Activated gamma-delta T cell (primary cell): ENCODE measurements at places on chromosomes 13 and 19.

DNA sequence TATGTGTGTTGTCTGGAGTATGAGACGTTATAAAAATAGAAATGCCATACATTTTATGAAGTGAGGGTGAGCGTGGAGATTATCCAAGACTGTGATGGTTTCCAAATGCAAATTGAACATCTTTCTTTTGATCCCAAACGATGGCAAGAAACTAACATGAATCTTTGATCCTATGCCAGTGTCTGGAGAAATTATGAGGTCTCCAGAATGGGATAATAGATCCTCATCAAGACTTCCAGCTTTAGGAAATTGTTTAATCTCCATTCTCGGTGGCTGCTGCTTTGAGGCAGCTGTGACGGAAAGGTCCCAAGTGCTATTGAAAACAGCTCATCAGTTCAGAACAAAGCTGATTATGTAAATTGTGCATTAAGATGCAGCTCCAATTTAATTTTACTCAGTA is 30.8 kb downstream of the CBY2 start:
- no peak for DNase-seq

DNA sequence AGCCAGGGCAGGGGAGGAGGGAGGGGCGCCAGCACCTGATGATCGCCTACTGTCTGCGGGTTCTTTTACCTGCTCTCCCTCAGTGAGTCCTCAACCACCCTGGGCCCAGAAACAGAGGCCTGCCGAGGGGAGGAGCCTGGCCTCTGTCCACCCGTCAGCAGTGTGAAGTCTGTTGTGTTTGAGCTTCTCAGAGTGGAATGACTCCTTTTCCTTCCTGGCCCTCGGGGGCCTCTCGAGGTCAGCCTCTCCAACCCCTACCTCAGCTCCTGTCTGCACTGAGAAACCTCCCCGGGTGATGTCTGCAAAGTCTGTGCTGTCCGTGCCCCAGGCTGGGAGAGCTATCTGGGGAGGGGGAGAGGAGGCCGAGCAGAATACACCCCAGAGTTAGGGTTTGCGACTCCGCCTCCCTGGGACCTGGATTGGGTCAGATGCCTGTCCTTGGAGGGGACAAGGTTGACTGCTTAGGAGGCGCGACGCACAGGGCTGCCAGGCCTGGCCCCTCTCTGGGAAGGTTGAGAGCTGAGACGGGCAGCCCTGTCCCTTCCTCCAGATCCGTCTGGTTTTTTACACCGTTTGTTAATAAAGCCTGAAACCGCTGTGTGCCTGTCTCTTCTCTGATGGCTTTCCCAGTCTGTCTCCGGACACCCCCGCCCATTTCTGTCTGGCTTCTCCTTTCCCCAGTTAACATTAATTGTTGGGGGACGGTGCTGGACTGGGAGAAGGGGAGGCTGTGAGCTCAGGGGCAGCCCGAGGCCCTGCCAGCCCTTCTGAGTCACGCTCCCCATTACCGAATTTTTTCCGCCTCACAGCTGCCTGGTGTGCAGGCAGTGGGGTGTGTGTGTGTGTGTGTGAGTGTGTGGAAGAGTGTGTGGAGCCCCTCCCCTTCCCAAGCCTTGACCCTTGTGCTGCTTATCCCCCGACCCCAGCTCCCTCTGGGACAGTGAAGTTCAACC is 989 bp upstream of the SSC5D start:
- DNase-seq: no peak

DNA sequence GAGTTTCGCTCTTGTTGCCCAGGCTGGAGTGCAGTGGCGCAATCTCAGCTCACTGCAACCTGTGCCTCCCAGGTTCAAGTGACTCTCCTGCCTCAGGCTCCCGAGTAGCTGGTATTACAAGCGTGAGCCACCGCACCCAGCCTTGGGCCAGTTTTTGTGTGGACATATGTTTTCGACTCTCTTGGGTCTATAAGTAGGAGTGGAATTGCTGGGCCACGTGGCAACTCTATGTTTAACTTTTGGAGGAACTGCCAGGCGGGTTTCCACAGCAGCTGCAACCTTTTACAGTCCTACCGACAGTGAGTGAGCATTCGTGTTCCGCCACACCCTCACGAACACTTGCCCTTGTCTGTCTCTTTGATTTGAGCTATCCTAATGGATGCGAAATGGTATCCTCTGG is 44.9 kb downstream of the BICRA start:
- DNase-seq: no peak

GRCh38 chr13:44088991-44089413 is 209.3 kb downstream of the LACC1 start:
- no peak for DNase-seq

GRCh38 chr13:59879281-59879680 is 284.4 kb downstream of the DIAPH3 start:
- no peak for DNase-seq

GRCh38 chr19:3669082-3669946 is 31.0 kb downstream of the PIP5K1C start:
- DNase-seq: no peak

GRCh38 chr19:843180-843835 is 2.5 kb downstream of the PRTN3 start:
- DNase-seq: no peak
